Activated CD8-positive, alpha-beta memory T cell treated with anti-CD3 and anti-CD28 coated beads for 1 hour (primary cell): ENCODE measurements at places on chromosomes 6 and 20.

DNA sequence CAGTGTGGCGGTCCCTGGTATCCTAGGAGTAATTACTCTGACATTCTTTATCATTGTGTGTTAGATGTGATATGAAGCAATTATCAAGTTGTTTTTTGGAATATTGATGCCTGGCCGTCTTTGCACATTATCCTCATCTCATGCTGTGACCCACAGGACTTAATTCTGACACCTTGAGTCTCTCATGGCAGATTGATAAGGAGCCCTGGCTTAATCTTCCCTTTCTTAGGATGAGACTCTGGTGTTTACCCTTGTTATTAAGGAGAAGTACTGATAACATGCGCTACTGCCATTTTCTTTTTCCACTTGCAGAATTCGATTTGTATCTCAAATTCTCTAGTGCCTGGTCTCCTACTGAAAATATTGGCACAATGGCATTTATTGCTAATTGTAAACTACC, 980.2 kb downstream of the KIF16B start:
- DNase-seq: no peak

- DNase-seq: no peak
Observed at GRCh38 chr6:21808045-21808470, 214.5 kb downstream of the SOX4 start.

DNA sequence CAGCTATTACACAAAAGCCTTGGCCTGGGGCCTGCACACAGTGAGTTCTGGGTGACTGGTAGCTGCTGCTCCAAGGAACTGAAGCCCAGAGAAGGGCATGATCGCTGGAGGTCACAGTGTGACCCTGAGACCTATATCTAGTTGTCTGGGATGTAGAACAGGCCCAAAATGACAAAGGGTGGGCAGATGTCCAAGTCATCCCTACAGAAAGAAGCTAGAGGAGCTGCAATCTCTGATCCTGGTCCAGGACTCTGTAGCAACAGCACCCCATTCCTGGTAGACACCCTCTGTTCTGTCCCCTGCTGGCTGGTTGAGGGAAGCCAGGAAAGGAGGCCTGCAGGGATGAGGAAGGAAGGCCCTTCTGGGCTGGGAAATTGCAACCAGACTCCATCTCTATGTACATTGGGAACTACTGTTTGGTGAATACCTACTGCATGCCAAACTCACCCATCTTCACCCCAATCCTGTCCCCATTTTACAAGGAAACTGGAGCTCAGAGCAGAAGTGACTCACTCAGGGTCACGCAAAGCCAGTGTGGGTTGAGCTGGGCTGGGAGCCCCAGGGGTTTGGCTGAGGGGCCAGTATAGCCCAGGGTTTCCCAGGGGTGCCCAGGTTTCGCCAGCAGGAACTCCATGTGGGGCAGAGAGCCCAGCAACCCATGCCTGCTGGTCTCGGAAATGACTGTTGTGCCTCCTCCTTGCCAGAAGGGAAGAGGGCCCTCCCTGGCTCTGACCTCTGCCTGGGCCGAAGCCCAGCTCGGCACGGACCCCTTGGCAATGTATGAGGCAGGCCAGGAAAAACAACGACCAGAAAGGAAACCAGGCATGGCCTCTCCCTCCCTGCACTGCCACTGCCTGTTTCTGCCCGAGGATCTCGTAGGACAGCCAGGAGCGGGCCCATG, 44.9 kb upstream of the TLDC2 start:
- DNase-seq: no peak

- no peak for DNase-seq
Observed at GRCh38 chr6:85460154-85460920, 10.5 kb downstream of the NT5E start.

- no peak for DNase-seq
Observed at GRCh38 chr20:26308961-26309360, 612.3 kb upstream of the ZNF337 start.
